NCI-H524 treated with DMSO at 0.1 percent for 48 hours (cell line): ENCODE measurements at places on chromosomes 7 and 10.

DNA sequence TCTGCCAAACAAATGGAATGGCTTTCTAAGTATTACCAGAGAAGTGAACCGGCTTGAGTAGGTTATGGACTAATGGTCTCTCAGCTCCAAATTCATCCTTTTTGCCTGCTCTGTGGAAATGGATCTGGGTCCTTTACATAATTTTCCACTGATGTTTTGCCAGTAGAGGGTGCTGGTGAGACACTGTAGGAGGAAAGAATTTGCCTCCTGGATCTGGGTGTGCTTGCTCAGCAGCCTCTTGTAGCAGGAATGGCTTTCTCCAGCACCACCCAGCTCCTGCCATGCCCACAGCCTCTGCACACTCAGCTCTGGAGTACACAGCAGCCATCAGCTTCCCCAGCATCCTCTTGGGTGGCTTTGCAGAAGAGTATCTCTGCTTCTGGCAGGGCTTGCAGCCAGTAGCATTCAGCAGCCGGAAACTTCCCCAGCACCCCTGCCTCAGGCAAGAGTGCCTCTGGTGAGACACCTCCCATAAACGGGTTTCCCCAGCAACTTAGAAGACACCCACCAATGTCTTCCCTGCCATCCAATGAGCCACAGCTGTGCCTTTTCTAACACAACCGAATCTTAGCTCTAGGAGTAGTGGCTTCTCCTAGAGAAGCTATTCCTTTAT, 235.0 kb upstream of the PLPP4 start:
- peak; percentile 4 for DNase-seq

DNA sequence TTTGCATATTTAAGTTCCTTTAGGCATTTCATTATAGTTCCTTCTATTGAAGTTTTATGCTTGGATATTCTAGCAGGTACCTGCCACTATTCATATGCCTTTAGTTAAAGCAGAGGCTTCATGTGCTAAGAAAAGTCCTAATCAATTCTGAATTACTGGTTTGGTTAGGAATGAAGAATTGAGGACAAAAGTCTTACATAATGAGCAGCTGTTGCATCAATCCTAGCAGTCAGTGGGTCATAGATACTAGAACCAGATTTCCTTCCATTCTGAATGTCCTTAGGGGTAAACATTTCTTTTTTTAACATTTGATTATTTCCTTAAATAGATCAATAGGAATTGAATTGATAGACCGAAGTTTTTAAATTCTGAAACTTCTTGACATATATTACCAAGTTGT, 59.2 kb downstream of the CDK13 start:
- DNase-seq: no peak

DNA sequence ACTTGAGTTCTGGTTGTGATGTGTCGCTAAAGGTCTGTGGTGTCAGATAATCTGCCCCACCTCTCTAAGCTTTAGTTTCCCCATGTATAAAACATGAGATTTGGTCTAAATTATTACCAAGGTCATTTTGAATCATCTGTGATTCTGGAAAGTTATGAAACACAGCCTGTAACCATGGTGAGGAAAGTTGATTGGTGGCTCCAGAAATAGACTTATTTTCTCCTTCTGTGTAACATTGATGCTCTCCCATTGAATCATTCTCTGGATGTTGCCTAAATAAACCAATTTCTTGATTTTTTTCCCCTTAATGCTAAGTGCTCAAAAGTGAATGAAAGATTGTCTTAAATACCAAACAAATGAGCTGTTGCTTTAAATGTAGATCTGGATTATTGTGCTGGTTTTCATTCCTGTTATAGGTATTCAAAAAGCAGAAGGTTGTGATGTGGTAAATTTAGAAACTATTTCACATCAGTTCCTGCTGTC, 30.0 kb upstream of the PCGF5 start:
- DNase-seq: no peak

- DNase-seq: peak; percentile 54
Observed at GRCh38 chr7:9958486-9958885, 1015.2 kb upstream of the PHF14 start.

DNA sequence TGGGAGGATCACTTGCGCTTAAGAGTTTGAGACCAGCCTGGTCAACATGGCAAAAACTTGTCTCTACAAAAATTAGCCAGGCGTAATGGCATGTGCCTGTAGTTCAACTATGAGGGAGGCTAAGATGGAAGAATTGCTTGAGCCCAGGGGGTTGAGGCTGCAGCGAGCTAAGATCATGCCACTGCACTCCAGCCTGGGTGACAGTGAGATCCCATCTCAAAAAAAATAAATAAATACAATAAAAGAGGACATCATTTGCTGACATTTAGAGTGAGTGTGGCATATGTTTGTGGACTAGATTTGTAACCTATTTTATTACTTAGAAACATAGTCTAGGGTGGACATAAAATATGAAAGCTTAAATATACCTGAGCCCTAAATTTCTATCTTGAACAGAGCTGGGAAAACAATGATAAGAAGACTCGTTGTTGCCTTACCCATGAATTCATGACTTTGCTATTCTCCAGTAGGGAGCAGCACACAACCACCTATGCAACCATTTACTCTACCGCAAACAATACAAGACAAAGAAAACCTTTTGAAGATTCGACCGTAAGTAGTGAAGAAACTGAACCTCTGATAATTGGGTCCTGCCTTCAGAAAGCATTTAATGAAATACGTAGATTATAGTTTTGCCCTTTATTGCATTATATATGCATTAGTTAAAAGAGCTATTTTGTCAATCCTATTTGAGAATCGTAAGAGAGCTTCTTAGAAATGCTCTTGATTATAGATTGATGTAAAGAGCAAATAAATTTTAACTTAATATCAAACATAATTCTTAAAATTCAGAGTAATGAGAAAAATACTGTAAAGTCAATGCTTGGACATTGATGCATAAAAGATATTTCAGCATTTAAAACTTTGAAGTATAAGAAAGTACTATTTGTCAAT, 83.5 kb downstream of the GNAT3 start:
- DNase-seq: no peak

DNA sequence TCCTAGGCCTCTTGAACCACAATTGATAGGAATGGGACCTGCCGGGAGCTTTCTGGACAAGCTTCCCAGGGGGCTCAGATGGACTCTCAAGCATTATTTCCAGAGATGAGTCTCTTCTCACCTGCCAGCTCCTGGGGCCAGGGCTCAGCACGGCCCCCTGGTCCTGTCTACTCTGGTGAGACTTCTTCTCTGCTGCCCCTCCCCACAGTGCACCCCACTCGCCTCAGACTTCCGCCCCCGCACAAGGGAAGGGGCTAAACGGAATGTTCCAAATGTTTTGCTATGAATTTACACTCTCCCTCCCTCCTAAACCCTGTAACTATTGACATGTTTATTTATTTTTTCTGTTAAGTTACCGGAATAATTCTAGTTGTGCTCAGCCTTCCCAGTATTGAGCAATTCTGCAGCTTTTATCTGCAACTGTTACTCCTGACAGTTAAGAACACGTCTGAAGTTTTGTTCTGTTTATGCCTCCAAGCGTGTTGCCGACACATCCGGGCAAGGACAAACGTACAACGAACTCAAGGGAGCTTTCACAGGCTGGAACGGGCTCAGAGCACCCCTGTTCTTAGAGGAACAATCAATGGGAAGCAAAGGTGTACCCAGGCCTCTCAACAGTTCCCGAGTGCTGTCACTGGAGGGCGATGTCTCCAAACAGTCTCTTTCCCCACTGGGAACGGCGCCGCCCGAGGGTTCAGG, 55.2 kb downstream of the FHIP2A start:
- no peak for DNase-seq

- DNase-seq: no peak
Observed at GRCh38 chr7:82050792-82051191, 280.9 kb upstream of the HGF start.

GRCh38 chr7:103141753-103142404, 7.0 kb downstream of the NAPEPLD start:
- no peak for DNase-seq

- no peak for DNase-seq
Observed at GRCh38 chr7:38291117-38291647, 17.7 kb upstream of the TARP start.

GRCh38 chr7:55140221-55140940, 121.6 kb downstream of the EGFR start:
- no peak for DNase-seq

DNA sequence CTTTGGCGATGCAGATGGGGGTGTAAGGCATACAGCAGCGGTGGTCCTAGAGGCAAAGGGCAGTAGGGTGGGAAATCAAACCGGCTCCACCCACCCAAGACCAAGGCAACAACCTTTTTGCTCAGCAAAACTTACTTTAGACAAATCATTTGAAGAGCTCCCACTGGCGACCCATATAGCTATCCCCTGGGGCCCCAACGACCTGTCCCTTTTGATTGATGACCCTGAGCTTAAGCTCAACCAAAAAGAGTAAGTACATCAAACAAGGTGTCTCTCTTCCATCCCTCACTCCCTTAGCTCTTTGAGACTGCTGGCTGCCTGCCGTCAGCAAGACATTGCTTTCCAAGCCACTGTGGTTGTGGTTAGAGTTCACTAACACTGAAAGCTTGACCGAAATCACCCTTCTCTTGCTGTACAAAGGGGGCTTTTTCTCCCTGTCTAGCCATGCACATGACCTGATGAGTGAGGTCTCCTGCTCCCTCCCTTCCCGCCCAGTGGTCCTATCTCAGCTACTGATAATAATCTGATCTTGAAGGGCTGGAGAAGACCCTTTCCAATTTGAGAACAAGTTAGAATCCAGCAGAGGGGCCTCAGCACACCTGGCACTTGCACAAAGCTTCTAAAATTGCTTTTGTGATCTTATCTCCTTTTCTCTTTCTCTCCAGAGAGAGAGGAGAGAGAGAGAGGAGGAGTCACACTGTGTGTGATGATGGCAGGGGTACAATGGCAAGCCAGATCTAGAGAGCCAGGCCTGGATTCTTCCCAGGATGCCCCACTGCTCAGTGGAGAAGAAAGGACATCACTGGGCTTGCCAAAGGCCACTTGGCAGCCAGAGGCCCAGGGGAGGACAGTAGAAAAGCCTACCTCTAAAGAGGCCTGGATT, 42.2 kb downstream of the XPNPEP1 start:
- DNase-seq: no peak
